Activated T-helper 1 cell treated with anti-CD3 and anti-CD28 coated beads, Interleukin-12 subunit alpha, Interleukin-12 subunit beta, Interleukin-2, Interleukin-4 antibody, amounts not matched to agents 30 ng/mL and 10 ng/mL and 1 ng/mL, durations not matched to agents 14 hours and 24 hours and 36 hours (primary cell): ENCODE measurements at places on chromosomes 2 and 18.

- peaks cover 19% of the 10 kb centered on the region for H3K4me1 ChIP-seq
- H3K27ac ChIP-seq: no peak overlapping the region
- no peaks in the 10 kb centered on the region for H3K27me3 ChIP-seq
- DNase-seq: no peak
- no peak overlapping the region for H3K4me3 ChIP-seq
Observed at GRCh38 chr2:215749092-215749957, 264.0 kb downstream of the MREG start.

DNA sequence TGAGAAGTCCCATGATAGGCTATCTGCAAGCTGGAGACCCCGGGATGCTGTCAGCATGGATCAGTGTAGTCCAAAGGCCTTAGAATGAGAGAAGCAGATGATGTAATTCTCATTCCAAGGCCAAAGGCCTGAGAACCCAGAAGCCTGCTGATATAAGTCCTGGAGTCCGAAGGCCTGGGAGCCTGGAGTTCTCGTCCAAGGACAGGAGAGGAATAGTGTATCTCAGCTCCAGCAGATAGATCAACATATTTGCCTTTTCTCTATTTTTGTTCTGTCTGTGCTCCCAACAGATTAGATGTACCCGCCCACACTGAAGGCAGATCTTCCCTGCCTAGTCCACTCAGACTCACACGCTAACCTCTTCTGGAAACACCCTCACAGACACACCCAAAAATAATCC is 454.9 kb upstream of the CHAC2 start:
- no peaks in the 10 kb centered on the region for H3K36me3 ChIP-seq
- no peaks in the 10 kb centered on the region for H3K27me3 ChIP-seq
- no peak overlapping the region for H3K4me3 ChIP-seq
- no peak for DNase-seq
- H3K27ac ChIP-seq: no peak overlapping the region

GRCh38 chr2:191436368-191437055 is 191.3 kb downstream of the MYO1B start:
- DNase-seq: no peak
- H3K27ac ChIP-seq: no peak overlapping the region
- no peaks in the 10 kb centered on the region for H3K4me1 ChIP-seq

GRCh38 chr2:194327196-194327888 is 1329.7 kb upstream of the SLC39A10 start:
- H3K36me3 ChIP-seq: no peaks in the 10 kb centered on the region
- H3K4me3 ChIP-seq: no peak overlapping the region
- no peaks in the 10 kb centered on the region for H3K4me1 ChIP-seq
- no peaks in the 10 kb centered on the region for H3K27me3 ChIP-seq

DNA sequence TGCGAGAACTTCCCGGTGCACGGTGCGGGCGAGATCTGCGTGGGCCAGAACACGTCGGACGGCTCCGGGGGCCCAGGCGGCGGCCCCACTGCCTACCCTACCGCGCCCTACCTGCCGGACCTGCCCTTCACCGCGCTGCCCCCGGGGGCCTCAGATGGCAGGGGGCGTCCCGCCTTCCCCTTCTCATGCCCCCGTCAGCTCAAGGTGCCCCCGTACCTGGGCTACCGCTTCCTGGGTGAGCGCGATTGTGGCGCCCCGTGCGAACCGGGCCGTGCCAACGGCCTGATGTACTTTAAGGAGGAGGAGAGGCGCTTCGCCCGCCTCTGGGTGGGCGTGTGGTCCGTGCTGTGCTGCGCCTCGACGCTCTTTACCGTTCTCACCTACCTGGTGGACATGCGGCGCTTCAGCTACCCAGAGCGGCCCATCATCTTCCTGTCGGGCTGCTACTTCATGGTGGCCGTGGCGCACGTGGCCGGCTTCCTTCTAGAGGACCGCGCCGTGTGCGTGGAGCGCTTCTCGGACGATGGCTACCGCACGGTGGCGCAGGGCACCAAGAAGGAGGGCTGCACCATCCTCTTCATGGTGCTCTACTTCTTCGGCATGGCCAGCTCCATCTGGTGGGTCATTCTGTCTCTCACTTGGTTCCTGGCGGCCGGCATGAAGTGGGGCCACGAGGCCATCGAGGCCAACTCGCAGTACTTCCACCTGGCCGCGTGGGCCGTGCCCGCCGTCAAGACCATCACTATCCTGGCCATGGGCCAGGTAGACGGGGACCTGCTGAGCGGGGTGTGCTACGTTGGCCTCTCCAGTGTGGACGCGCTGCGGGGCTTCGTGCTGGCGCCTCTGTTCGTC is 1.7 kb downstream of the FZD7 start:
- peak overlapping the region; percentile 82 for H3K4me3 ChIP-seq
- H3K36me3 ChIP-seq: no peaks in the 10 kb centered on the region
- no peak for DNase-seq
- H3K4me1 ChIP-seq: peaks cover 12% of the 10 kb centered on the region

DNA sequence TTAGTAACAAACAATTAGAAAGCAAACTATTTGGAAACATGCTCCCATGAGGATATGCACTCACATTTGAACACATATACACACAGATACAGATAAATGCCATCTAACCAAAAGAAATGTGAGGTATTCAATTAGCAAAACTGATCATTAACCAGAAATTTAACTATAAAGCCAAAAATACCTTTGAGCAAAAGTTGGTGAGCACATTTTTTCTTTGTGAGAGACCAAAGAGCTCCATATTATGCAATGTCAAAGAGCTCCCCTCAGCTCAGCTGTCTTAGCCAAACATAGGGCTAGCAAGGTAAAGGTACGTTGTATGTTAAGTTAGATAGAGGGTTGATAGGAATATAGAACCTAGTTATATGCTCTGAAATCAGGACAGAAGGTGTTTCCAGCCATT is 43.8 kb downstream of the CYBRD1 start:
- H3K4me3 ChIP-seq: no peak overlapping the region
- peaks cover 6% of the 10 kb centered on the region for H3K27me3 ChIP-seq
- no peaks in the 10 kb centered on the region for H3K36me3 ChIP-seq
- no peak for DNase-seq
- no peaks in the 10 kb centered on the region for H3K4me1 ChIP-seq
- no peak overlapping the region for H3K27ac ChIP-seq

DNA sequence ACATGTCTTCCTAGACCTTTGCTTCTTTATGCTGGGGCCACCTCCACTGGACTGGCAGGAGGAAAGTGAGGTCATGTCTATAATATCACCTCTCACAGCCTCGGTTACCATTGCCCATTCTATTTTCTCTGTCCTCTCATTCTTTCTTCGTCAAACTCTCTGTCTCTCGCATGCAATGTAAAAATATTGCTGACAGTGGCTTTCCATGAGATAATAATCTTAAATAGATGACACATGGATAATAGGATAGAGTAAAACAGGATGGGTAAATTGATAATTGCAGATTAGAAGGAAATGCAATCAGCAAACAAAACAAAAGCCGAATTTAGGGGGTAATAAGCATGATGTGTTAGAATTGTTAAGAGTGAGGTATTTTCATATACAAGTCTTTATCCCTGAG is 215.7 kb upstream of the PARD3B start:
- H3K36me3 ChIP-seq: no peaks in the 10 kb centered on the region
- H3K27me3 ChIP-seq: peaks cover 9% of the 10 kb centered on the region
- H3K4me3 ChIP-seq: no peak overlapping the region

GRCh38 chr2:208671284-208671683 is 264.7 kb downstream of the PTH2R start:
- no peak overlapping the region for H3K4me3 ChIP-seq
- no peaks in the 10 kb centered on the region for H3K27me3 ChIP-seq
- H3K4me1 ChIP-seq: no peaks in the 10 kb centered on the region

DNA sequence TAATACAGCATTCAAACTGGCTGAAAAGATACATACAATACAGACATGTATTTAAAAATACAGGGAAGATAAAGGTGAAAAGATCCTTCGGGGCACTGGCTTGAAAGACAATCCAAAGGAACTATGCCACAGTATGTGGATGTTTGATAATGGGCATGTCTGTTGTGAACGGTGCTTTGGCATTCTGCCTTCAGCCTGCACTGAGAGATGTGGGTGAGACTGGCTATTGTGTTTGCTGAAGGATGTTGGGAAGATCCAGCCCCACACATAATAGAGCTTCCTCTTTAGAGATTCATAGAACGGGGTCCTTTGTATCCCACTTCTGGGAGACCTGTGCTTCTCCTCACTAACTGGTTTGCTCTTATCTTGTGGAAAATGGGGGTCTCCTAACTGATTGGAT is 65.1 kb upstream of the CXCR4 start:
- DNase-seq: no peak
- no peak overlapping the region for H3K4me3 ChIP-seq
- H3K36me3 ChIP-seq: no peaks in the 10 kb centered on the region
- peaks cover 7% of the 10 kb centered on the region for H3K4me1 ChIP-seq
- no peak overlapping the region for H3K27ac ChIP-seq

GRCh38 chr2:66387016-66387753 is 47.7 kb upstream of the MEIS1 start:
- DNase-seq: no peak
- no peak overlapping the region for H3K27ac ChIP-seq
- H3K27me3 ChIP-seq: no peaks in the 10 kb centered on the region
- no peaks in the 10 kb centered on the region for H3K36me3 ChIP-seq

DNA sequence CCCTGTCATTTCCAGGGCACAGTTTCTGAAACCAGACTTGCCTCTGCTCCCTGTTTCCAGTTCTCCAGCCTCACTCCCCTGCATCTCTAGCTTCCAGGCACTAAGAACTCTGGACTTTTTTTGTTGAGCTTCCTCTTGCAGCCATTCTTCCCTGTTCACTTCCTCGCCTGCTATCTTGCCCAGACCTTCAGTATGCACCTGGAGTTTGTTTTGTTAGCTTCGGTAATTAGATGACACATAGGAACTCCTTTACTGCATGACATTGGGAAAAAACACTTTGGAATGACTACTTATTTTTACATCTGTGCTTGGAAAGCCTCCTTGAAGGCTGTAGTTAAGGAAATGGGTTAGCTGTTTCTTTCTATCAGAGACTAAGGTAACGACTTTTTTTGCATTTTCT is 35.2 kb downstream of the OTOF start:
- no peaks in the 10 kb centered on the region for H3K4me1 ChIP-seq
- H3K27ac ChIP-seq: no peak overlapping the region
- DNase-seq: no peak
- no peaks in the 10 kb centered on the region for H3K27me3 ChIP-seq

GRCh38 chr2:209633911-209634310 is 137.7 kb upstream of the UNC80 start:
- no peaks in the 10 kb centered on the region for H3K4me1 ChIP-seq
- H3K27ac ChIP-seq: no peak overlapping the region
- no peak overlapping the region for H3K4me3 ChIP-seq

- DNase-seq: no peak
- H3K27me3 ChIP-seq: no peaks in the 10 kb centered on the region
- H3K27ac ChIP-seq: no peak overlapping the region
- peaks cover 65% of the 10 kb centered on the region for H3K4me1 ChIP-seq
- no peak overlapping the region for H3K4me3 ChIP-seq
Observed at GRCh38 chr2:64220265-64220664, 76.0 kb upstream of the PELI1 start.

DNA sequence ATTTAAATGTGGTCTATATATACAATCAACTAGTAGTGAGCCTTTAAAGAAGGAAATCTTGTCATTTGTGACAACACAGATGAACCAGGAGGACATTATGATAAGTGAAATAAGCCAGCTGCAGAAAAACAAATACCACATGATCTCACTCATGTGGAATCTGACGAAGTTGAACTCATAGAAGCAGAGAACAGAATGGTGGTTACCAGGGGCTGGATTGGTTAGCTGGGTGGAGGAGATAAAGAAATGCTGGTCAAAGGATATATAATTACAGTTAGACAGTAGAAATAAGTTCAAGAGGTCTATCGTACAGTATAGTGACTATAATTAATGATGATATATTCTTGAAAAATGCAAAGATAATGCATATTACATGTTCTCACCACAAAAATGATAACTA is 267.9 kb downstream of the FBXO15 start:
- no peak overlapping the region for H3K27ac ChIP-seq
- no peaks in the 10 kb centered on the region for H3K27me3 ChIP-seq
- no peak overlapping the region for H3K4me3 ChIP-seq
- DNase-seq: no peak

DNA sequence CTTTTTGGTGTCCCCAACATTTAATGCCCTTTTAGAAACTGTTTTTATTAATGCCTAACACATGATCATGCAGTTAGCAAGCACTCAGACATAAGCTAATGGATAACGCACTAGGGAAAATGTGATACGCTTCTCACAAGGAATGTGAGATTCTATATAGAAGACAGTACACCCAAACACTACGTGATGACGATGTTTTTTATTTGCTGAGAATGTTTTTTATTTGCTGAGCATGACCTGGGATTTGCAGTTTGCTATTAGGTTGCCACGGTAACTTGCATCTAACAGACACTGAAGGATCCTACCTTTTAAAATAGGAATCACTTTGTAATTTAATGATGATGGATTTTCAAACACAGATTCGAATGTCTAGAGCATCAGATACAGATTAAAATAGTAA is 4.9 kb downstream of the SMC6 start:
- H3K4me3 ChIP-seq: no peak overlapping the region
- H3K27ac ChIP-seq: no peak overlapping the region
- no peak for DNase-seq
- H3K4me1 ChIP-seq: peaks cover 27% of the 10 kb centered on the region
